Trophoblast cell (in vitro differentiated cells and primary cell): ENCODE measurements at places on chromosomes 7 and 10.
A peak's percentile ranks its signal among the peaks of the same experiment; 100 is the strongest.

- peak; percentile 30 for DNase-seq
These were observed 50.7 kb downstream of the ERCC6 start for GRCh38 chr10:49488056-49488717.

DNA sequence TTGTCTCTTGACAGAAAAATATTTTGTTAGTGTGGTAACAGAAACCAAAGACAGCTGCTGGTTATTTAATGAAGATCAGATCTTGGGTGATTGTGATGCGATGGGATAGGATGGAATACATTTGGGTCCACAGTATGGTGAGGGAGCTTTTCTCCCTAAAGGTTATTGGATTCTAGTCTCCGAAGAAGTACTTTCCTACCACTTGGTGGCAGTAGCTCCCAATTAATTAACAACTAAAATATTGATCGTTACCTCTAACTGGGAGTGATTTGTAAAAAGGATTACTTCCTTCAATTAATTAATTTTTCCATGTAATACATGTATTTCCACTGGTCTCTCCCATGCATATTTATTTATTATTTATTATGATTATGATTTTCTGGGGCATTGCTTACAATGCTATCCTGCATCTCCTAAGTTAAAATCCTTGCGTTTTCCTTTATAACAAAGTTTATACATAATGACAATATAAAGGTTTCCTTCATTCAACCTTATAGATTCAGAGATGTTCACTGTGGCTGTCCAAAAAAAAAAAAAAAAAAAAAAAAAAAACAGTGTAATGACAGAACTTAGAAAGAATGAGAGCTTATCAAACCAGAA lies 25.6 kb downstream of the TMEM196 start:
- no peak for DNase-seq

DNA sequence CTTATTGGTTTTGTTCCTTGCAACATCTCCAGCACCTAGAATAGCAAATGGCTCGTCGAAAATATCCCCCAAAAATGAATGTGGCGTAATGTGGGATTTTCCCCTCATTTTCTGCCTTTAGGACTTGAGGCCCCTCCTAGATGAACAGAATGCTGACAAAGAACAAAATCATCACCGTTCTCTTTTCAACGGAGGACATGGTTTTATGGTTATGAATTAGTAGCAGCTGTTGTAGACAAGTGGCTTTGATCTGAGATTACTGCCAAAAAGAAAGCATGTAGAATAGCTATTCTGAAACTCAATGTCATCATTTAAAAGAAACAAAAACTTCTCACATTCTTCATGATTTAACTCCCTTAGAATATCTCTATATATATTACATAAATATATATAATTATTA lies 17.2 kb upstream of the CALN1 start:
- DNase-seq = no peak

DNA sequence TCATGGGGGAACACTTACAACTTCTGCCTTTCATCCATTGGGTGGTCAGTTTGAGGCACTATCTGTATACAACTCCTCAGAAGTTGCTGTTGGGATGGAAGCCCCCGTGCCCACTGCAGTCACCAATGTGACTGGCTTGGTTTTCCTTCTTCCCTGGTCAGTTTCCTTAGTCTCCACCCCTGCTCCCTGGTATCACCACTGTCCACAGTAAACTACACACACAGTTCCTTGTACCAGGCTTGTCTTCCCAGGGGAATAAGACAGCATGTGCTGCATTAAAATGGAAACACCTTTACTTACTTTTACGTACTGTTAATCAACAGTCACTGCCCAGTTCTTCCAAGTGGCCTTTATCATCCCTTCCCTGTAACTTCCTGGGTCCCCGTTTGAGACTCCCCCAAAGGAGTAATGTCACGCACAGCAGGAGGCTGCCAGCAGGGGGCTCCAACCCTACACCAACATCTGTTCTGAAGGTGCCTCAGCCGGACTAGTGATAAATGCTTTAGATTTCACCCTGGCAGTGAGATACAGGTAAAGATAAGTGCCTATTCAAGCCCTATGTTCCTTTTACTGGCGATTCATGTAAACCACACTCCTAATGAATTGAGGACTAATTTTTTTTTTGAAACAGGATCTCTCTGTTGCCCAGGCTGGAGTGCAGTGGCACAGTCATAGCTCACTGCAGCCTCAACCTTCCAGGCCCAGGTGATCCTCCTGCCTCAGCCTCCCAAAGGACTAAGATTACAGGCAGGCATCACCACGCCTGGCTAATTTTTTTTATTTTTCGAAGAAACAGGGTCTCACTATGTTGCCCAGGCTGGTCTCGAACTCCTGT lies 45.3 kb upstream of the PIK3AP1 start:
- peak; percentile 47 for DNase-seq

- DNase-seq = no peak
These were observed 12.8 kb downstream of the ANXA11 start for GRCh38 chr10:80192553-80192952.

GRCh38 chr10:36221101-36221500 lies 579.0 kb upstream of the FZD8 start:
- no peak for DNase-seq

- peak; percentile 67 for DNase-seq
These were observed 38.8 kb upstream of the DNAH11 start for GRCh38 chr7:21504021-21504420.

DNA sequence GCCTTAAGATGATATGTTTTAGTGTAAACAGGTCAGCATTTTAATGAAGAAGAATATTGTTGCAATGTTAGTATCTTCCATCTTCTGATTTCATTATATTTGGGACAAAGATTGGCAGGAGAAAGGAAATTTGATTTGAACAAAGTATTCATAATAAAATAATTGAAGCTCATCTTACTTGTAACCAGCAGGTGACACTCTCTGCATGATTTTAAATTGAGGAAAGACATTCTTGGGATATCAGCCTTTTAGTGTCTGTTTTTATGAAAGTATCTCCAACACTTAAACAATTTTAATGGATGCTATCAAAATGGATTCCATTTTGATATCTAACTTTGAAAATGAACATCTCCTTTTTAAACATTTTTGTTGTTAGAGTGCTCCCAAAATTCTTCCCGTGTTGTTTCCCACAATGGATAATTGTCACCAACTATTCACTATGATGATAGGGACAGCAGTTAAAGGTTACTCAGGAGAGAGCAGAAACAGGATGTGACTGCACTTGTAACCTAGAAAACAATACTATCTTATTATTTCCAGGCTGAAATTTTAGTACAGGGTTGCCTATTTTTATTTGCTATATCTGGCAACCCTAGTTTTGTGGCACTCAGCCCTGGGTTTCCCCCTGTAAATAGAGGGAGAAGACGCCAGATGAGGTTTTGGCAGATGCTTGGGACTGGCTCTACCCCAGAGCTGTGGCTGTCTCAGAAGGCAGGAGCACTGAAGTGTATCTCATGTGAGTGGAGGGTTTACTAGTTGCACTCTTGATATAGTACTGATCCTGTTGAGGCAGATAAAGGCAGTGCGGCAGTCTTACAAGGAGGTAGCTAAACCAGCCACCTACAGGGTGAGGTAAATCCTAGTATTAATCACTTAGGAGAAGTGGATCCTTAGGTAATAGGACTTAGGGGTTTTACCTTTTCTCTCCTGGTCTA lies 31.0 kb upstream of the ABCB4 start:
- DNase-seq = peak; percentile 55

DNA sequence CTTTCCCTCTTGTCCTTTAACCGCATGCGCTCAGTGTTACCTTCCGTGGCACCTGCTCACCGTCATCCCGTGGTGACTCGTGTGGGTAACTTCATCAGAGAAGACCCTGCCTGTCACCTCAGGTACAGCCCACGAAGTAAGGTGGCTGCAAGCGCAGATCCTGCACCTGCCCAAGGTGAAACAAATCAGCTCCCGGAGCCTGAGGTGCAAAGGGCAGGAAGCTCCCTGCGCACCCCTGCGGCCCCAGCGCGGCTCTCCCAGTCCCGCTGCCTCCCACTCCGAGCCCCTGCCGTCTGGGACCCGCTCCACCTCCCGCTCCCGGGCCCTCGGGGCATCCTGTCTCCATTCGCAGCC lies 110.9 kb upstream of the LANCL2 start:
- no peak for DNase-seq

- no peak for DNase-seq
These were observed 266.9 kb downstream of the USP6NL start for GRCh38 chr10:11344550-11344949.

DNA sequence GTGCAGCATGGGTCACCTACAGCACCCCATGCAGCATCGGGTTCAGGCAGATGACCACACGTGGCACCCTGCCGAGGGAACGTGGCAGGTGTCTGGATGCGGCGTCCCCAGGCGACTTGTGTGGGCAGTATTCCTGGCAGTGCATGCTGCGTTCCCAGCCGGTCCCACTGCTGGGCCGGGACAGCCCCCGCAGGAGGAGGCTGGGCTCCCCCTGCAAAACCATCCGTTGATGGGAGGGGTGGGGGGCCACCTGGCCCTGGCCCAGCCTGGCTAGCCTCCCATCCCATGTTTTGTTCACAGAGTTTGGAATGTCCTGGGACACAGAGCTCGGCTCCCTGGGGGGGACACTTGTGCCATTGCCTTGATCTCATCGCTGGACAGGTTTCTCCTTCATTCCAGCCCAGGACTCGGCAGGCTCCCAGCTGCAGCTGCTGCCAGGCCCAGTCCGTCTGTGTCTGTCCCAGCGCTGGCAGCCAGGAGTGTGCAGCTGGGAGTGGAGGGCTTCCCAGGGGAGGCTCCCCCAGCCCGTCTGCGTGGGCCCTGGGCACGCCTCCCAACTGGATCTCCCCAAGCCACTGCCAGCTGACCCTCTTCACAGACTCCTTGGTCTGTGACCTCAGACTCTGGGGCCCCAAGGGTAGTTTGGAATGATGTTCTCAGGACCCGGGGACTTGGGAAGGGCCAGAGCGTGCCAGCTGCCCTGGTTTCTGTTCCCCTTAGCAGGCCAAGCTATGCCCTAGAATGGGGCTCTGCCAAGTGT lies 32.6 kb downstream of the TMEM270 start:
- no peak for DNase-seq

- peak; percentile 48 for DNase-seq
These were observed 165.0 kb downstream of the BAMBI start for GRCh38 chr10:28842321-28842720.

DNA sequence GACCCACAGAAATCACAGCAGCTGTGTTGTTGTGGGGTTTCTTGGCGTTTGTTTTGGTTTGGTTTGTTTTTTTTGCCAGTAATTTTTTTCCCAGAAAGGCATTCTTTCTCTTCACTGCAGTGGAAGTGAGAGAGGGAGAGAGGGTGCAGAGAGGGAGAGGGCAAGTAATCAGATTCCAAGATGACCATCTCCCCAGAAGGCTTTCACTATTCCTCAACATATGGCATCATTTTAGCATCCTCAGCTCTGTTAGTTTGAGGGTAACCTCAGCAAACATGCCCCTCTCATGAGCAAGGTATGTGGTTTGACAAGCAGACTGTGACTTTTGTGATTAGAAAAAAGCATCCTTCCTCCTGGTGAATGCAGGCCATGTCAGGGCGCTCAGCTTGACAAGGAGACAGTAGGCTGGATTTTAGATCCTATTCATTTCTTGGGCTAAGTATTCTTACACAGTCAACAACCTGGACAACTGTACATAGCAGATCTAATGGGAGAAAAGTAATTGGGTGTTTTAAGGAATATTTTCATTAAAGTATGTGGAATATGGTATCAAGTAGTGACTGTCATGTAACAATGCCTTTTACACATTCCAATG lies 86.3 kb upstream of the PIK3CG start:
- DNase-seq = peak; percentile 18

GRCh38 chr10:95457319-95457886 lies 103.8 kb downstream of the SORBS1 start:
- no peak for DNase-seq

DNA sequence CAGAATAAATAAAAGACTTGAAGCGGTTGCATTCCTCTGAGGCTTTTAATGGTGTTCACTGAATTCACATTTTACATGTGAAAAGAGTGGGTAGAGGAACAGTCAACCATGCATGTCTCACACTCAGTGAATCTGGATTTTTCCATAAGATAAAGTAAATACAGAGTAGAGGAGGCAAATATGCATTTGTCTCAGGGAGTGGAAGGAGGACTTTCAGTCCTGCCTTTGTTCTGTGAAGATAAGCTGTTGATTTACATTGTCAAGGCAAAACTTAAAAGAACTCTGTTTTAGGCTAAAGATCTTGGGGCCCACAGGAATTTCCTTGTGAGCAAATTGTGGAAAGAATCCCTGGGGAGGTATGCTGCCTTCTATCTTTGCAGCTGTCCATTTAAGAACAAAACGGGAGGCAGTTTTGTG lies 825.3 kb upstream of the MBL2 start:
- no peak for DNase-seq

- no peak for DNase-seq
These were observed 94.4 kb downstream of the MAPK8 start for GRCh38 chr10:48400850-48401220.

DNA sequence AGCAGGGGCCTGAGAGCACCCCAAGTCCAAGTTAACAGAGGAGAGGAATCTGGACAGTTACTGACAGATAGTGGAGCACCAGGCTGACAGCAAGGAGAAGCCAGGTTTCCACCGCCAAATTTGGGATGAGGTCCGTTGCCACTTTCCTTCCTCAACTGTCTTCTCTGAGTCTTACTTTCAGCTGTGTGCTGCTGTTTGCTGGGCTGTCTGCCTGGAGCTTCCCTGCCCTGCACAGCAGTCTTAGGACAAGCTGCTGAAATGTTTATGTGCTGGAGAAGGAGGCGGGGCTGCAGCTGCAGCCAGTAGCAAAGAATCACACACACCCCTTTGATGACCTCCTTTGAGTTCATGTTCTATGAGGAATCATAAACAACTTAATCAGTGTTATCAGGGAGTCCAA lies 17.4 kb upstream of the CYP3A7 start:
- no peak for DNase-seq

DNA sequence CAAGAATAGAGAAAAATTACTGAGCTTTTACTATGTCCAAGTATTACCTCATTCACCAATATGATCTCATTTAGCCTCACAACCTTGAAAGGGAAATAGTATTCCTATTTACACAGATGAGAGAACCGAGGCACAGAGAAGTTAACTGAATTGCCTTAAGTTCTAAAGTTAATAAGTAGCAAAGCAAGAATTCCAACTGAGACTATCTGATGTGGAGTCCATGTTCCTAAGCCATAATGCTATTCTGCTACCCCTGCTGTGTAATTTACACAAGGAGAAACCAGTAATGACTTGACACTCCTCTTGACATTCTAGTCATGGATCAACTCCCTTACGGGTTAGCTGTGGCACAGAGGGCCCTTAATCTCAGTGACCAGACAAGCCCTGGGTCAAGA lies 60.7 kb downstream of the ABCB4 start:
- DNase-seq = no peak

GRCh38 chr10:72164617-72165016 lies 51.2 kb upstream of the ANAPC16 start:
- no peak for DNase-seq
